ENCODE measurements at places on chromosomes 5 and 9.

- DNase-seq: no peak
Measured at GRCh38 chr5:16857635-16858034, 78.5 kb downstream of the MYO10 start.

- no peak for DNase-seq
Measured at GRCh38 chr5:32173267-32174010, 680 bp downstream of the GOLPH3 start.

DNA sequence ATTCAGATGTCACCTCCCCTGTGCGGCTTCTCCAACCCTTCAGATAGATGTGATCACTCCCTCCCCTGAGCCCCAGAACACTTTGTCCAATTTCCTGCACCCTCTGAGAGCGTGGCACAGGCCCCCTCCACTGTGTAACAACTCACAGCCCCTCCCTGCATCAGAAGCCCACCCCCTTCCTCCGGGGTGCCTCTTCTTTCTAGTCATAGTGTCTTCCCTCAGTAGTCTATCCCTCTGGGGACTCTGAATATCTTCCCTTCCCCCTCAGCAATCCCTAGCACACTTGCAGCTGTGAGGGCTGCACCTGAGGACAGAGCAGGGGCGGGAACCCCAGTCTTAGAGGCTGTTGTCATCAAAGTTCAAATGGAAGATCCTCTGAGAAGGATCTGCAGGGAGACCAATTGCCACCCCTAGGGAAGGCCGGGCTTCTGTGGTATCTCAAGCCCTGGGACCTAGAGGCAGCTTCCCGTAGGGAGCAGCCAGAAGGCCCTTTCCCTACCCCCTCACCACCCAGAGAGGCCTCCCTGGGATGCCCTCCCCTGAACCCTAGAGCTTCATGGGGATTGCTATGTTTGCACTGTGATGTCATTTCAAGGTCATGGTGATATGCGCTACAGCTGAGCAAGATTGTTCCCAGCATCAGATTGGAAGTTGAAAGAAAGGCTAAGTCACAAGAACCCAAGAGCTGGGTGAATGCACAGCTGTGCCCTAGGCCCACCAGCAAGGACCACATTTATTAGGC is 70.7 kb downstream of the THBS4 start:
- DNase-seq: no peak

GRCh38 chr5:177537389-177538361 is 16.7 kb downstream of the FAM193B start:
- peak; percentile 62 for DNase-seq

DNA sequence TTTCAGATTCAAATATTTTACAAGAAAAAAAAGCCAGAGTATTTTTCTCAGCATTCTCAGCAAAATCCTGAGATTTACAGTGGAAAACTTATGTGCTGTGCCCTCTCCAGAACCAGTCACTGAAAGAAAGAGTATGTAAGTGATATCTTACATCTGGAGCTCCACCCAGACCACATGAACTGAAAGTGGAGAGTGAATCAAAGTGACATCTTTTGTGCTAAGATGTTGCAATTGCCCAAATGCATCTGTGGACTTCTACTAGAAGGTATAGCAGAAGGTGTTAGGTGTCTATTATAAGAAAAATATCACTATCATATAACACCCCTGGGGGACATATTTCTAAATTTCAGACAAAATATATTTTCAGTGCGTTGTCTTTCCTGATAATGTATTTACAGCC is 49.0 kb upstream of the RIC1 start:
- no peak for DNase-seq

- DNase-seq: no peak
Measured at GRCh38 chr5:40405230-40405629, 274.5 kb upstream of the PTGER4 start.

All from smooth muscle cell of the brain vasculature (primary cell).